ENCODE measurements at places on chromosomes 16 and 17. TPM values are rescaled to one million over a fixed set of nuclear protein-coding genes. Genes with fewer than 3 reads are reported as not detected.

DNA sequence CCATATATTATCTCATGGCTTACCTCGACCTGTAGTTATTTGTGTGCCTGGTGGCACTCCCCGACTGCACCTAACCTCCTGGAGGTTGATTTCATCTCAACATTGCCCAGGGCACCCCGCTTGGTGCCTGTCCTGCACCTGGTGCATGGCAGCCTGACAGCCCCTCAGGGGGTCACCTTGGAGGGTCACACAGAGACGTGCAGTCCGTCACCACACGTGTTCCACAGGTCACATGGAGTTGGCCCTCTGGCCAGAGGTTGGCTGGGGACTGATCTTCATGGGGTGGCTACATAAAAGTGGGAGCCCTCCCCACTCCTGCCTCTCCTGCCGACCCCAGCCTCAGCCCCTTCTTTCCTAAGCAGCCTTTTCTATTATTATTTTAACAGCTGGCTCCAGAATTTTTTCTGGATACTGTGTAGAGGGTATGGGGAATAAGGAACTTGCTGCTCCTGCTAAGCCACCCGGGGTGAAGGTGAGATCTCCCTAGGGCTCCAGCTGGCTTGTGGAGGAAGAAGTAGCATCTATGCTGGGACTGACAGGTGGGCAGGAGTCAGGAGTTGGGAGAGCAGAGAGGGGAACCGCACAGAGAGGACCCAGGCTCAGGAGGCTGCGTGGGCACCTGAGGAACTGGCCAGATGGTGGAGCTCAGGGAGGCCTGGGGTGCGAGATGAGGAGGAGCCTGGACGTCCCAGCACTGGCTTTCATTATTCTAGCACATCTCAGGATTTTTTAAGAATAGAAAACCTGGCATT lies 12.5 kb upstream of the NKD1 start:
- DNase-seq, result no peak

GRCh38 chr16:12582696-12583095 lies 221.0 kb downstream of the CPPED1 start:
- no peak for DNase-seq

DNA sequence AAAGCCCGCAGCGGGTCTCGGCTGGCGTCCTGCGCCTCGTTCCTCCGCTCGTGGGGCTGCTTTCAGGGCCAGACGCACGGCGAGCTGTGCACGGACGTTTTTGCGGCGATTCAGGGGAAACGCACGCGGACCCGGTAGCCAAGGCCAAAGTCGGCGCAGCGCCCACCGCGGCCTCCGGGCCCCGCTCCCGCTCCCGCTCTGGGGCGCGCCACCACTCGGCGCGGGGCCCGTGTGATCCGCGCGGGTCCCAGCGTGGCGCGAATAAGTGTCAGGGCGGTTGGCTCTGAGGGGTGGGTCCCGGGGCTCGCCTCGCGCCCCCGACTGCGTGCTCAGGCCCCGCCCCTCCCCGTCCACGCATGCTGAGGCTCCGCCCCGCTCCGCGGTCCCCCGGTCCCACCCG lies 694 bp upstream of the TBCD start:
- no peak for DNase-seq

- DNase-seq, result no peak
These were observed 23.0 kb upstream of the IL21R start for GRCh38 chr16:27378871-27379481.

DNA sequence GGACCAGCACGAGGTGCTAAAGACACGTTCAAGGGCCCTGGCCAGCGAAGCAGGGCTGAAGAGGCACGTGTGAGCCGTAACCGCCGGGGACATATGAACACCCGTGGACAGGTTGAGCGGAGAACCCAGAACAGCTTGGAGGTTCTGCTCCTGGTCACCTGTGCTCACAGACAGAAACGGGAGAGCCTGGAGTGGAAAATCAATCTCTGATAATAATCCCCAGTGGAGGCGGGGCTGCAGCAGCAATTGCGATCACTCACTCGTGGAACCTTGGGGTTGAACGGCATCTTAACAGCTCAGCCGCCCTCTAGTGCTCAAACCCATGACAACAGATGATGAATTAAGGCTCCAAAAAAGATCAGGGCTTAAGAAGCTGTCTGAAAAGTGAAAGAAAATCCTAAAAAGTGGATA lies 25.6 kb downstream of the WIPI1 start:
- peak; percentile 70 for DNase-seq

DNA sequence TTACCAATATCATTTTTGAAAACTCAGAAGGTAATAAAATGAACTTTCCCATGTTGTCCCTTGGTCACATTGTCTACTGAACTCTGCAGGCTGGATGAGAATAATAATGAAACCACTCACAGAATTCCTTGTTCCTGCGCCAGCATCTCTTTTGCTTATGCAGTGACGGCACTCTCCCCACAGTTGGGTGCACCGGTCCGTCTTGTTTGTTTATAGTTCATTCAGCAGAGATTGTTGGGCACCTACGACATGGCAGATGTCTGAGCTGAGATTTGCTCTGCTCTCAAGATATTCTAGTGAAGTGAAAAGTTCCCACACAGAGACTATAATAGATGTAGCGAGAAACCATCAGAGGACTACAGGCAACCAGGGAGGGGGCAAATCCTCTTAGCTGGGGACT lies 375.7 kb upstream of the CDH11 start:
- no peak for DNase-seq

GRCh38 chr16:12314653-12315185 lies 338.2 kb downstream of the SNX29 start:
- DNase-seq, result no peak

DNA sequence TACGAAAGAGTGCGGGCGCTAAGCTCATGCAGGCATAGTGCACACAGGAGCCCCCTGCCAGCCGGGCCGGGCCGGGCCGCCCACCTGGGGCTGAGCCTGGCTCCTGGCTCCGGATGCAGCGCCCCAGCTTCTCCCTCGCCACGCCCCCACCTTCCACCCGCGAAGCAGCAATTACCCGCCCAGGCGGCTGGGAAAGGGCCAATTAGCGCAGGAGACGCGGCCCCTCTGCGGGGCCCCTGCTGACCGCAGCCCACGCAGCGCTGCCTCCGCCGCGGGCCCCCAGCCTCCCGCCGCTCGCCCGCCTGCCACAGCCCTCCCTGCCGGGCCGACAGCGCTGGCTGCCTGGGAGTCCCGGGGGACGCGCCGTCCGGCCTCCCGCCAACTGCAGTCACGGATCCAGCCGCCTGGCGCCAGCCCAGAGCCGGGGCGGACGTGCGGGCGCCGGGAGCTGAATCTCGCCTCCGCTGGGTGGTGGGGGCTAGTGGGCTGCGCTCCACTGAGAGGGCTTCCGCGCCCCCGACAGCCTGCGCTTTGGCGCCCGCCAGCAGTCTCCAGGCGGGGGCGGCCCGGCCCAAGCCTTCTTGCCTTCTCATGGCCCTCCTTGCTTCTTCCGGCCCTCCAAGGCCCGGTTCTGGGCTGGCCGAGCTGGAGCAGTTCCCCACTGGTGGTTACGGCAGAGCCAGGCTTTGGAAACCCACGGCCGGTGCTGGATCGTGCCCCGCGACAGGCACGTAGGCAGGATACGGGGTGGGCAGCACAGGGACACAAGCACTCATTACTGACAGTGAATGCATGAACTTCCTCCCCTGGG lies 14.9 kb upstream of the CBFB start:
- DNase-seq, result peak; percentile 81

DNA sequence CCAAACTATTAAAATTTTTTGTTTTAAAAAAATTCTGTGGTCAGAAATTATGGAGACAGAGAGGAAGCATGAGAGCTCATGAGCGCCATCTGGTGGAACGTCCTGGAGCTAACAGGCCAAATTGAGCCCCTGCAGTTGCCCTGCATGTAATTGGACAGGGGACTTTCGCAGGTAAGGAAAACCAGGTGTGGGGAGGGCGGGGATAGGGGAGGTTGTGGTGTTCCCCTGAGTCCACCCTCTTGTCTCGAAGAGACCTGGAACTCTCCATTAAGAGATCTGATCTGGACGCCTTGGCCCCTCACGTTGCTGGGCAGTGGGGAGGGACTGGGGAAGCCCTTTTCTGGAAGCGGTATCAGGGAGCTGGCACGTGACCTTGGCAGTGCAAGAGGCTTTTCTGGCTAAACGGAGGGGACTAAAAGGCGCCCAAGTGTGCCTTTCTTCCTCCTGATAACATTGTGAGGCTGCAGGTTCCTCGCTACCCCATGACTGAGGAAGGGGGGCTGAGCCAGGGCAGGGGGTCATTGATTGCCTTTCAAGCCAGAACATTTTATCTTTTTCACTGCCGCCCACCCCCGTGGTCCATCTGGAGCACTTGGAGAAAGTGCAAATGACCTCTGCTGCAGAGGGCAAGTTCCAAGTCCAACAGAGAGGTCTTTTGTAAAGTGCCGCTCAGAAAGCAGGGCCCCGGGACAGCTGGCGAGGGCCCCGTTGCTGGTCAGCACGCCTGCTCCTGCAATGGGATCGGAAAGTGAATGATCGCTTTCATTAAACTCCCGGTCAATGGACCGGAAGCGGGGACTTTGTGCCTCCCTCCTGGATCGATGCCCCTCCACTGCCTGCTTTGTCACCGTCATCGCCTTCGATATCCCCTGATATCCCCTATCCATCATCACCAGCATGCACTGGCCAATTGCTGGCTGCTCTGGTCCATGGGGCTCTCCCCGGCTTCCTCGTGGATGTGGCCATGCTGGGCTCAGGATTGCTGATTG lies 18.4 kb downstream of the PDILT start:
- peak; percentile 60 for DNase-seq

DNA sequence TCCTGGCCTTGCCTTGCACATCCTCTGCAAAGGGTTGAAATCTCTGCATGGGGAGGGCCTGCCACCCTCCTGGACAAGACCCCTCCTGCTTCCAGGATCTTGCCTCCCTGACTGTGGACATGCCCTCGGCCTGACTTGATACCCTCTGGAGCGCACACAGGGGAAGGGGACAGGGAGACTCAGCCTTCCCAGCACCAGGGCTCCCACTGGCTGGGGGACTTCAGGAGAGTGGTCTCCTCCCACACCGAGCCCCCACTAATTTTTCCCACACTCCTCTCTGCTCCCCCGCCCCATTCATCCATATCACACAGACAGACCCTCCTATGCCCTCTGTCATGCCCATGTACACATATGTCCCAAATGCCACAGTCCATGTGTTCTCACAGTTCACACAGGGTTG lies 14.3 kb downstream of the SGCA start:
- DNase-seq, result no peak

The GLOD4 gene
- total RNA-seq, result 62.9 TPM

The SLC5A2 gene
- 0.33 TPM for total RNA-seq

GRCh38 chr17:49977463-49978389 lies 8.7 kb downstream of the DLX4 start:
- no peak for DNase-seq

The ZNF19 gene
- total RNA-seq, result 28.3 TPM

GRCh38 chr17:70618641-70619040 lies 449.3 kb downstream of the KCNJ2 start:
- DNase-seq, result no peak

DNA sequence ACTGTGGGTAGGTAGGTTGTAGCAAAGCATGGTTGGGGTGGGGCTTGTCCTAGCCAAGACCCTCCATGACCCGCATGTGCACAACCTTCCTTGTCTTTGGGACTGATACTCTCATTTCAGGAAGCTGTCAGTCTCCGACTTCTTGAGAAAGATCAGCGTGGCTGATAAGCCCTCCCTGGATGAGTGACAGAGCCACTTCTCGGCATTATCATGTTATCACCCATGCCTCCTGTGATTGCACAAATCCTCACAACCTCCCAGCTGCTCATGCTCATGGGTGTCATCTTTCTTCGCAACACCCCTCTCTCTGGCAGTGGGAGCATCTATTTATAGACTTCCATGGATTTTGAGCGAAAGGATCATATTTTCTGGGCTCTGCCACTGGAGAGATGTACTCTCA lies 314.2 kb downstream of the FOXL1 start:
- DNase-seq, result no peak

The KRT28 gene
- not detected for total RNA-seq

The GP1BA gene
- total RNA-seq, result not detected

The RANGRF gene
- 22.6 TPM for total RNA-seq

DNA sequence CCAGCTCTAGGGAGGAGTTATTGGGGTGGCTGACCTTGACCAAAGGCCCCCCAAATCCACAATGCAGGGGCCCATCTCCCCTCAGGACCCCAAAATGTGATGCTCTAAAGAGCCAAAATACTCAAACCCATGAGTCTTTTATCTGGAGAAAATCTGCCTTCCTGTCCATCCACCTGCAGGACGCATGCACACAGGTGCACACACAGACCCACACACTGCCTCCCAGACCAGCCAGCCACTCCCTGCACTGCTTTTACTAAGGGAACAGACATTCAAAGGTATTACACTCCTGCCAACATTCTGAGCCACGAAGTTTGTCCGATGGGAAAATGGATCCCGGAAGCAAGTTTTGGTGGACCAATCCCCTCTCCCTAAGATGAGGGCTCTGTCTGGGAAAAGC lies 76.1 kb upstream of the CDH5 start:
- no peak for DNase-seq

- no peak for DNase-seq
These were observed 11.3 kb upstream of the ABCA10 start for GRCh38 chr17:69239611-69240600.

The TNFRSF13B gene
- total RNA-seq, result not detected

GRCh38 chr16:87499189-87499486 lies 6.3 kb upstream of the ZCCHC14 start:
- no peak for DNase-seq

DNA sequence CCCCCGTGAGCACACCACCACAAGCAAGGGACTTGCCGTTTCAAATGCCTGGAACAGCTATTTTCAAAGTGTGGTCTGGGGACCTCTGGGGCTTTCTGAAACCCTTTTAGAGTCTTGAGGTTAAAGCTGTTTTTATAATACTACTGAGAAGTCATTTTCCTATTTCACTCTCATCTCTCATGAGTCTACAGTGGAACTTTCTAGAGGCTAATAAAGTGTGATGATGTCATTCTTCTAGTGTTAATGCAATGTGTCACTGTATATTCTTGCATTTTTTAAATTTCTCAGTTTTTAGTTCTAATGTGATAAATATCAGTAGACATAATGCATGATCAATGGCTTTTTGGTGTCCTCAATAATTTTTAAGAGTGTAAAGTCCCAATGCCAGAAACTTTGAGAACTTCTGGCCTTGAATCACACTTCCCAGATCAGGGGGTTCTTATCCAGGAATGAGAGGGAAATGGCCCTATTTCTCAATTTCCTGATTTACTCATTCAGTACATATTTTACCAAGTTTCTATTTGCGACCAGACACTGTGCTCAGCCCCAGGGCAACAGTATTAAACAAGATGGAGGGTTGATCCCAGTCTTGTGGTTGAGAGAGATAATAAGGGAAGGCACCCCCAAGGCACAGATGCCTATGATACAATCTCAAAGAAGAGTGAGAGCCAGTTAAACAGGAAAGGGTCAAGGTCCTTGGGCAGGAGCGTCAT lies 444.0 kb downstream of the HS3ST3B1 start:
- DNase-seq, result no peak

DNA sequence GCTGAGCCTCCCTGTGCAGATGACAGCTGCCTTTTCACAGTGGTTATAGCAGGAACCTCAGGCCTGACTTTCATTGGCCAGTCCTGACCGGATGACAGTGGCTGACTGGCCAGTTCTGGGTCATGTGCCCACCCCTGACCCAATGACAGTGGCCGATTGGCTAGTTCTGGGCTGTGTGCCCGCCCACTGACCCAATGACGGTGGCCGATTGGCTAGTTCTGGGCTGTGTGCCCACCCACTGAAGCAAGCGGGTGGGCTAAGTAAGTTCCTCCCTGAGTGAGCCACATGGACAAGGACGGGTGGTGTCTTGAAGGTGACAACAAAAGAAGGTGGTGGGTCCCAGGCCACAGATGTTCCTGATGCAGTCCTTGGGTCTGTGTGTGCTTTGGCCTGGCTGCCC lies 9.5 kb downstream of the DEF8 start:
- DNase-seq, result peak; percentile 27

The C16orf87 gene
- total RNA-seq, result 5.1 TPM

The ARL5C gene
- total RNA-seq, result not detected

The CACNG3 gene
- total RNA-seq, result not detected

- DNase-seq, result no peak
These were observed 6.4 kb upstream of the RAB40C start for GRCh38 chr16:583470-583814.

The CIBAR2 gene
- total RNA-seq, result not detected

The RHBDF1 gene
- total RNA-seq, result 20.4 TPM

Data from thyroid gland (tissue), 4 donors.